ENCODE measurements at places on chromosomes 6 and 20.

- DNase-seq: no peak
These were observed 12.5 kb downstream of the GNL1 start for GRCh38 chr6:30543821-30544220.

DNA sequence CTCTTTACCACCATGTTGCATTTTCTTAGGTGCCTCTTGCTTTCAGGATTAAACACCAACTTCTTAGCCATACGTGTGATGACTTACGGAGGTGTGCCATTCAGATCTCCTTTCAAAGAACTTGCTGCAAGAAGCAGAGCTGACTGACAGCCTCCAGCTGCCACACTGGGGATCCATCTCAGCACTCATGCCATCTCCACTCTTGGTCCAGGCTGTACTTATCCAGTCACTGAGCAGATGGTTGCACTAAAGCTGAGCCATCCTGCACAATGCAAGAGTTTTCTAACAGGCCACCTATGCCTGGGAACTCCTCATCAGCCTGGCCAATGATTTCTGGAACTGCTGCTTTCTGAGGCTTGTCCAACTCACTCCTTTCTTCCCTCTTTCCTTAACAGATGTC lies 31.4 kb upstream of the KIF6 start:
- no peak for DNase-seq

GRCh38 chr6:119978274-119978889 lies 628.8 kb upstream of the MAN1A1 start:
- DNase-seq: no peak

DNA sequence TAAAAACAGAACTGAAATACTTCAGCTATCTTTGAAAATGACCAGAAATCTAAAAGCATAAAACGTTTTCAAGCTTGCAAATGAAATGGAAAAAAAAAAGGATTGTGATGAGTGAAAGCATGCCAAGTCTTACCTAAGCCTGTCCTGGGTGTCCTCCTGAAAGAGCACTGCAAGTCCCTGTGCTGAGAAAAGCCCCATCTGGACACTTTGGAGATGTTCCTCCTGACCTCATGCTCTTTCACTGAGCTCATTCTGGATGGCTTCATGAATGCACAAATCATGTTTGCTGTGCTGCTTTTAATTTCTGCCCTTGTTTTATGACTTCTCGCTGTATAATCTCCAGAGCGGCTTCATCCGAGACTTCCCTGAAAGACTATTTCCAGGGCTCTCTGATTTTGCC lies 136.0 kb downstream of the SOD2 start:
- DNase-seq: no peak

- DNase-seq: no peak
These were observed 12.2 kb downstream of the SLC35F1 start for GRCh38 chr6:117919275-117919674.

GRCh38 chr6:112923940-112924587 lies 576.9 kb downstream of the RFPL4B start:
- no peak for DNase-seq

GRCh38 chr6:70225055-70225454 lies 77.8 kb downstream of the COL9A1 start:
- DNase-seq: no peak

DNA sequence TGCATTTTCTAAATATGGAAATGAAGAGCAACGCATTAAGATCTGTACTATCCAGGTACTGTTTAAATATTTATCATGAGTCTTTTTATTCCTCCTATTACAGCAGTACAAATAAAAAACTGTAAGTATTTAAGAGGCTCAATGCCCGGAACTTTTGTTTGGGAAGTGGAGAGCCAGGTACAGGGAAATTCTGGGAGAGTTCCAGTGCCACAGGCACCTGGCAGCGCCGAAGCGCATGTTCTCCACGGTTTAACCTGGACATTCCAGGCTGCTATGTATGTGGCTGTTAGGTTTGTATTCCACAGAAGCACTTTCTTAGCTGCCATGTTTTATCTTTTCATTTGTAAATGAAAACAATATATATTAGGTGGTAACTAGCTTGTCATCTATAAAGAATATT lies 81.7 kb downstream of the PREP start:
- DNase-seq: no peak

DNA sequence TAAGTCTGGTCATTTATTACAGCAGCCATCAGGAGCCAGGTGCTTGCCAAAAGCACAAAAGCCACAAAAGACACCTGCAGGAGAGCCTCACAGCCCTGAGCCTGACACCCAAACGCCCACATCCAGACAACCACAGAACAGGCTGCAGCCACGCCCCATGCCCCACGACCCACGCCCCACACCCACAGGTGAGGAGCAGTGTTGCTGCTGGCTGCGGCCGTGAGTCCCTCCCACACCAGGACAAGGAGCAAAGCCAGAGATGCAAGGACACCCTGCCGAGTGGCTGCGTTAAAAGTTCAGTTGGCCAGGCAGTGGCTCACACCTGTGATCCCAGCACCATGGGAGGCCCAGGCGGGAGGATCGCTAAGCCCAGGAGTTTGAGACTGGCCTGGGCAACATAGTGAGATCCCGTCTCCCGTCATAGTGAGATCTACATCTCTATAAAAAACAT lies 43.0 kb downstream of the SLC2A4RG start:
- no peak for DNase-seq

All from right cardiac atrium (tissue), 5 donors.